Right renal pelvis (tissue), 4 donors: ENCODE measurements at places on chromosomes 12 and 14. TPM values are rescaled to one million over a fixed set of nuclear protein-coding genes. Genes with fewer than 3 reads are reported as not detected.

Gene TCL1B
- not detected for polyA plus RNA-seq

Gene NFKBIA
- polyA plus RNA-seq, result 58.5 TPM

Gene BMAL2
- 7.5 TPM for polyA plus RNA-seq

Gene GPR132
- polyA plus RNA-seq, result 0.70 TPM

Gene CD4
- 30.7 TPM for polyA plus RNA-seq

Gene TMTC1
- 30.5 TPM for polyA plus RNA-seq

Gene FGF6
- not detected for polyA plus RNA-seq

Gene ARMH4
- 90.0 TPM for polyA plus RNA-seq

Gene IL31
- not detected for polyA plus RNA-seq

Gene GOLT1B
- 44.1 TPM for polyA plus RNA-seq

Gene KRT83
- not detected for polyA plus RNA-seq

GRCh38 chr14:90449411-90449810, 52.6 kb downstream of the CALM1 start:
- DNase-seq, result no peak

- DNase-seq, result no peak
These were observed 180.5 kb downstream of the CAND1 start for GRCh38 chr12:67449591-67450052.

- no peak for DNase-seq
These were observed 121.1 kb upstream of the ATF1 start for GRCh38 chr12:50642761-50643160.

GRCh38 chr12:92141591-92142121, 4.0 kb downstream of the BTG1 start:
- DNase-seq, result no peak

DNA sequence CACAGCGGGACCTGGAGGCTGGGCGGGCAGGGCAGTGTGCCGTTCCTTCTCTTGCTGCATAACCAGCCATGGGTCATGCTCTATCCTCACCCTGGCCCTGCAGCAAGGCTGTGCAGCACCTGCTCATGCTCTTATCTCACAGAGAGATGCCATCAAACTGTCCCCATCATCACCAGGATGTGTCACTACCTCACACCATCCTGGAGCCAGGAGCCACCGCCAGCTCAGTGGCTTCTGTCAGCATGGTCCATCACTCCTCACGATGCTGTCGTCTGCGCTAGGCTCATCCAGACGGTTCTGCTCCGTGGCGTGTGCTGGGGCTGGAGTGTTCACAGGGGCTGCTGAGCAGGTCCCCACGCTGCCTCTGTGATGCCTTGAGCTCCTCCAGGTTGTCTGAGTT, 77.2 kb upstream of the DYNC1H1 start:
- no peak for DNase-seq

DNA sequence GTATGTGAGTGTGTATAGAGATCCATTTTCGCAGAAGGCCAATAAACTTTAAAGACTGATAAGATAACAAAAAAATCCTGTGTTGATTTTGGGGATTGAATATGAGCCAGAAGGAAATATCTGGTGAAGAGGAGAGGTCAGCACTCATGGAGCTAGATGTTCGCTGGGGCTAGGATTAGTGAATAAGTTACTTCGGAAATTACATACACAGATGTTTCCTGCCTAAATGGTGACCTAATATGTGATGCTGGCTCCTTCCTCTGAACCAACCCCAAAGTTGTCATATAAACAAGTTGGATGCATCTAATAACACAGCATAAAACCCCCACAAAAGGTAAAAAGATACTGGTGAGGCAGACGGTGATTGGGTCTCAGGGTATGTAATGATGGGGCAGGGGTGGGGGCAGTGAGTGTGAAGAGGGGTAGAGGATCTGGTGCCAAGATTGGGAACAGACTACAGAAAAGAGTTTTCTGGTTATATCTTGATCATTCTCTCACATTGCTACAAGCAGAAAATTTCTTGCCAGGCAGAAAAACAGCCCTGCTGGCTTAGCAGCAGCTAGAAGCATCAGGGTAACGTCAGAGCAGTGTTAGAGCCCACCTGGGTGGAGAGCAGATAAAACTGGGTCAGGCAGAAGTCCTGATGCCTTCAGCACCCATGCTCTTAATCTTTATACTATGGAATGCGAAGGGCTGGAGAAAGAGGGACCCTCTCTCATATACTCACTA, 140.4 kb upstream of the GZMB start:
- DNase-seq, result no peak

- DNase-seq, result no peak
These were observed 39.9 kb downstream of the RIN3 start for GRCh38 chr14:92553438-92553837.

GRCh38 chr14:78974691-78975090, 804.5 kb downstream of the NRXN3 start:
- DNase-seq, result no peak

GRCh38 chr12:82605115-82605514, 81.6 kb upstream of the TMTC2 start:
- DNase-seq, result no peak

- DNase-seq, result no peak
These were observed 1.7 kb upstream of the ATF7 start for GRCh38 chr12:53627919-53628318.

DNA sequence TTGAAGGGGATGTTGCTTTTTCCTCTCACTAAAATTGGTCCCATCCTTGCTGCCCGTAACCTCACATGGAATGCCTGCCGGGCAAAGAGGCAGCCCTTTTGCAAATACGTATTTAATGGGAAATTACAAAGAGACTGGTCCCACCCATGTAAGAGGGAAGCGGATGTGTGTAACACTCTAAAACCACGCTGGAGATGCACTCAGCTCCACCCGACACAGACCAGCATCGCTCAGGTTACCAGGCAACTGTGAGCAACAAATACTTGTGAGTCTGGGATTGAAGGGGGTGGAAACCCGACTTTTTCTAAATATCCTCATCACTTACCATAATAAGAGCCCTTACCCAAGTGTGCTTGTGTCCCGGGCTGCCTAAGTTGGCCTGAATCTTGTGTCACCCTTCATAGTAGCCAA, 47.7 kb downstream of the ELK3 start:
- no peak for DNase-seq

DNA sequence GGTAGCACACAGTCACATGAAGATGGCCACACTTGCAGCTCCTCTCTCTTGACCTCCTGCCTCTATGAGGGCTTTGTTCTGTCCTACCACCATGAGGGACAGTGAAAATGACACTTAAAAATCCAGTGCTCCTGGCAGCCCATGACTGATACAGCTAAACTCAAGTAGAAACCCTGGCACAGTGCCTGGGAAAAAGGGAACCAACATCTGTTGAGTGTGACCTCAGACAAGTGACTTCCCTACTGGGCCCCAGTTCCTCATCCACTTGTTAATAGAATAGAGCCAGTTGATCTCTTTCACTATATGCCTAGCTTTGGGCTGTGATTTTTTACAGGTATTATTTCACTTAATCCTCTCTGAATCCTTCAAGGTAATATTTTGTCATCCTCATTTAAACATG, 4.8 kb downstream of the GUCY2C start:
- DNase-seq, result no peak

DNA sequence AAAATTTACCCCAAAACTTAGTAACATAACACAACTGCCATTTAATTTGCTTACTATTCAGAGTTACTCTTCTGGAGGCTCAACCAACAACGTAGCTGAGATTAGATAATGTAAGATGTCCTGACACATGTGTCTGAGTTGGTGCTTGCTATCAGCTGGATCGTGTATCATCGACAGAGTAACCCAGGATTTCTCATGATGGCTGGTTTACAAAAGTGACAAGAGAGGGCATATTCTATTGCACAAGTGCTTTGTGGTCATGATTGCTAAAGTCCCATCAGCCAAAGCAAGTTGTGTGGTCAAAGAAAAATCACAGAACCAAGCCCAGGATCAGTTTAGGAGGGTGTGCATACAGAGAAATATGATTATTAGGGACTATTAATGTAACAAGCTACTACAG, 73.4 kb downstream of the CAPZA3 start:
- DNase-seq, result no peak

- DNase-seq, result no peak
These were observed 68.7 kb downstream of the ARF6 start for GRCh38 chr14:49961270-49962222.

DNA sequence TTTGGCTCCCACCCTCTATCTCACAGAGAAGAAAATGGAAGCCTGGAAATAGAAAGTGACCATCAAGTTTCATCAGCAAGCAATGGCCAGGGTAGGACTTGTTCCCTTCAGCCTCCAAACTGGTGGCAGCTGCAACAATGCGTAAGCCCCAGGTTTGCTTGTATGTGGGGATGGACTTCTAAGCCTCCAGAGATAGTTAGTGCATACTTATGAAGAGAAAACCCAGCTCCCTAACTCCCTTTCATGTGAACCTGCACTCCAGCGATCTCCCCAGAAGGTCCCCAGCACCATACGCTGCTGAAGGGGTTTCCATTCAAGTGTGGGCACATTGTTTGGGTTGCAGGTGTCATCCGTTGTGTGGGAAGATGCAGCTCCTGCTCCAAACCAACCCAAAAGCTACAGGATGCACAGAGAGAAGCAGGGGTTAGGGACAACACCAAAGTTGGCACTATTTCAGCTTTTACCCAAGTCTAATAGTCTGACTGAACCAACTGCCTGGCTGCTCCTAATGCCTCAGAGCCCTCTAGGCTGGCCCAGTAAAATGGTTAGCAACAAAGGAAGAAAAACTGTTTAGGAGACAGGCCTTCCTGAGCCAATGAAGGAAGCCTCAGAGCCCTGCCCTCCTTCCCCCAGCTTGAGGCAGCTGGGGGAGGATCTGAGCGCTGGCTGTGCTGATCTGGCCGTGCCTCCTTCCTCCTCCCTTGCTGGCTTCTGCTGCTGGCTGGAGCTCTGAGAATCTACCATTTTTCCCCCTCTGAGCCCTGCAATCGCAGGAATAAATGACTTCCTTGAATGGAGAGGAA, 12.3 kb downstream of the ZFP36L1 start:
- DNase-seq, result no peak

DNA sequence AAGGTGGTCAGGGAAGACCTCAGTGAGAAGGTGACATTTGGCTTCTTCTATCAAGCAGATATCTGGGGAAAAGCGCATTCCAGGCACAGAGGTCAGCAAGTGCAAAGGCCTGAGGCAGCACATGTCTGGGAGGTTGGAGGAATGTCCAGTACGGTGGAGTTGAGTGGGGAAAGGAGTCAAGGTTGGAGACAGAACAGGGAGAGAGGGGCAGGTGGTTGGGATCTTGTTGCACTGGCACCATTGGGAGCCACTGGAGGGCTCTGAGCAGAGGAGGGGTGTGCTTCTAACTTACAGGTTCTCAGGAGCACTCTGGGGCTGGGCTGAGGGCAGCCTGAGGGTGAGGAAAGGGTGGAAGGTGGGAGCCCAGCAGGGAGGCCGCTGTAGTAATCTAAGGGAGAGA, 52.1 kb downstream of the EID3 start:
- DNase-seq, result no peak

- no peak for DNase-seq
These were observed 221.9 kb upstream of the EGLN3 start for GRCh38 chr14:34172550-34173368.

DNA sequence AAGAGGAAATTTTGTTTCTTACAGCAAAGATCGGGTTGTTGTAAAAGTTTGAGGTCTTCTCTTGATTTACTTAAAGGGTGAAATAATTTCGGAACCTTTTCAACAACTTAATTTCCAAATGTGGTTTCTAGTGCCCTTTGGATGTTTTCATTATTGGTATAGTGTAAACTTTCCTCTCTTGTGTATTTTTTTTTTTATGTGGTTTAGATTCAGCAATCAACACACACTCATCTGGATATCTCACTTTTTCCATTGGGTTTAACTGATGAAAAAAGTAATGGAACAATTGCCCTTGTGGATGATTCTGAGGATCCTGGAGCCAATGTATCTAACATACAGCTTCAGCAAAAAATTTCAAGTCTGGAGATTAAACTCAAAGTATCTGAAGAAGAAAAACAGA, 116.3 kb downstream of the CCDC91 start:
- no peak for DNase-seq

- DNase-seq, result no peak
These were observed 49.6 kb downstream of the CAND1 start for GRCh38 chr12:67318786-67319185.

DNA sequence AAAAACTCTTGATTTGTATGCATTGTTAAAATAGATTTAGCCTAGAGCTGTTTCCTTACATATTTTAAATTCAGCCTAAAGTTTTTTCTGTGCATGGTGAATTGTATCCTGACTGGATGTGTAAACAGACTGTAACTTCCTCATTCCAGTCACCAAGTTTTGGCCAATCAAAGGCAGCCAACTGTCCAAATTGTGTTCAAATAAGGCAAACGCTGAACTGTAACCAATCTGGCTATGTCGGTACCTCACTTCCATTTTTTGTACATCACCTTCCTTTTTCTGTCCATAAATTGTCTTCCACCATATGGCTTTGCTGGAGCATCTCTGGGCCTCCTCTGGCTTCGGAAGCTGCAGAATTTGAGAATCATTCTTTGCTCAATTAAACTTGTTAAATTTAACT, 1921.9 kb upstream of the SEL1L start:
- no peak for DNase-seq

DNA sequence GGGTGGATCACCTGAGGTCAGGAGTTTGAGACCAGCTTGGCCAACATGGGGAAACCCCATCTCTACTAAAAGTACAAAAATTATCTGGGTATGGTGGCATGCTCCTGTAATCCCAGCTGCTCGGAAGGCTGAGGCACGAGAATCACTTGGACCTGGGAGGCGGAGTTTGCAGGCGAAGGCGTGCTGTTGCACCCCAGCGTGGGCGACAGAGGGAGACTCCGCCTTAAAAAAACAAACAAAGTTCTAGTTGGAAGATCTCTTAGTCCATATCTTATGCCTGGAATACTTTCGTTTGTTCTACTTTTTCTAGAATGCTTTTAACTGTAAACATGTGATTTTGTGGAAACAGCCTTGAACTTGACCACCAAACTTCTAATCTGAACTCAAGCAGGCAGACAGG, 38.7 kb downstream of the PPHLN1 start:
- DNase-seq, result no peak

DNA sequence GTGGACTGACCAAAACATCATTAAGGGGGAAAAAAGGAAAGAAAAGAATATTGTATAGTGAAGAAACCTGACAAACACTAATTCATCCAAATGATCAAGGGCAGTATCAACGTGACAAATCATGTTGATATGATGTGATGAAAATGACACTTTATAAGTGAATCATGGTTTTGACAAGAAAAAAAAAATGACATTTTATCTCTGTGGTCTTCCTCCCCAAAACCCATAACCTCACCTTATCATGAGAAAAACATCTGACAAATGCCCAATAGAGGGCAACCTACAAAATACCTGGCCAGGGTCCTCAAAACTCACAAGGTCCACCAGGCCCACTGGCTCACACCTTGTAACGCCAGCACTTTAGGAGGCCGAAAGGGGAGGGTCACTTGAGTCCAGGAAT, 13.8 kb downstream of the TMED10 start:
- no peak for DNase-seq
